ENCODE measurements at places on chromosomes 12 and 14.

DNA sequence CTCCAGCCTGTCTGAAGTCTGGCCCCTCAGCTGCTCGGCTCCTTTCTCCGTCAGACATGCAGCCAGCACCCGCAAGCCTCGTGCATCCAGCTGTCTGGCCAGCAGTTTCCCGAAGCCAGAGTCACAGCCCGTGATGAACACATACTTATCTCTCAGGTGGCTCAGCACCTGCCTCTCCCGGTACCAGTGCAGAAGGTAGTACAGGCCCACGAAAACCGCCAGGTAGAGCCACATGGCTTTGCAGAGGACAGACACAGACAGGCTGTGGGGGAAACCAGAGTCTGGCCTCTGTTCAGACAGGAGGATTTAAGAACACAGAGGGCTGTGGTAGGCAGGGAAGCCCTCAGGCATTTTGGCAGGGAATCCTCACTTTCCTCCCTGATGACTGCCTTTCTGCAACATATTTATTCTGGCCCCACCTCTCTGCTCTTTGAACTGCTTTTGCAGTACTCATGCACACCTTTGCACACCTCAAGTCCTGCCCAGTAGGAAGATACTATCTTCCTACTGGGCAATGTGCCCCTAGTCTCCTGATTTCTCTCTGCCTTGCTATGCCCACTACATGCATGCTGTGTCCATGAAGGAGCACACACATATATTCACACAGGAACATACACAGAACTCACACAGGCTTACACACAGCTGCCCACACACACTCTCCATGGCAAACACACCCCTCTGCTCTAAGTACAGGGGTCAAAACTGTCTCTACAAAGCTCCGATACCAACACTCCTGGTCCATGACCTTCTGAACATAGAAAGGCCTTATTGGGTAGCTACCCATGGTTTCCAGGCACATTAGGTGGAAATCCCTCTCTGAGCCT, at the start of gene RDH16:
TSS of gene RDH16 (minus strand) at position 380 of the 824 bp plus-strand sequence. CDS start at position 234, 146 bp downstream.
- peak; percentile 4 for DNase-seq

DNA sequence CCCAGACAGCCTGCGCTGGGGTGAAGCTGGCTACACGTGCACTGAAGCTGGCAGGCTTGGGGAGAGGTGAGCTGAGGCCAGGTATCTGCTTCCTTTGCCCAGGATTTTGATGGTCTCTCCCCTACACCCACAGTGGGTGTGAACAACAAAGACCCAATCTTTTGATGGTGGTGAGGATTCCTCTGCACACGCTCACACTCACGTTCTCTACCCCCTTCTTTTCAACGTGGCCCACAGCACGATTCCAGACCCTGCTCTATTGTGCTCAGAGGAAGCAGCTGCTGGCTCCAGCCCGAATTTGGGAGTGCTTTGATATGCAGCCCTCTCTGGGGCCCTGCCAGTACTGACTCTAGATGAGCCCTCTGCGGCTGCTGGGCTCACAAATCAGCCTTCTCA, 4.9 kb downstream of the CD9 start:
- no peak for DNase-seq

- no peak for DNase-seq
Measured at GRCh38 chr12:12788131-12788530, 2.7 kb downstream of the APOLD1 start.

- DNase-seq = no peak
Measured at GRCh38 chr12:1830981-1831963, 10.9 kb downstream of the LRTM2 start.

DNA sequence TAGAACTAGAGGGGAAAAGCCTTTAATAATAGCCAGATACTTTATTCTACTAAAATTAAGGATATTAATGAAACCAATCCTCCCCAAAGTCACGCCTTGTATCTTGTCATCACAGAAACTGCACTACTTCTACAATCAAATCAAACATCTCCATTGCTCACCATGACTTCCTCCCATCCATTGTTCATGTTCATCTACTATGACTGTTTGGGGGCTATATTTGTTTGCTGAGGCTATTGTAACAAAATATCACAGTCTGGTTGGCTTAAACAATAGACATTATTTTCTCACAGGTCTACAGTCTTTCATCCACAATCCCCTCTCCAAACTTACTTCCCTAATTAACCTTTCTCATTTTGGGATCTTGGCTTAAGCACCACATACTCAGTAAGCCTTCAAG, 193.6 kb upstream of the FSCB start:
- no peak for DNase-seq

GRCh38 chr12:113418213-113418879, 3.8 kb upstream of the SDSL start:
- no peak for DNase-seq

GRCh38 chr14:89013098-89013504, 188.7 kb downstream of the TTC8 start:
- DNase-seq = no peak

DNA sequence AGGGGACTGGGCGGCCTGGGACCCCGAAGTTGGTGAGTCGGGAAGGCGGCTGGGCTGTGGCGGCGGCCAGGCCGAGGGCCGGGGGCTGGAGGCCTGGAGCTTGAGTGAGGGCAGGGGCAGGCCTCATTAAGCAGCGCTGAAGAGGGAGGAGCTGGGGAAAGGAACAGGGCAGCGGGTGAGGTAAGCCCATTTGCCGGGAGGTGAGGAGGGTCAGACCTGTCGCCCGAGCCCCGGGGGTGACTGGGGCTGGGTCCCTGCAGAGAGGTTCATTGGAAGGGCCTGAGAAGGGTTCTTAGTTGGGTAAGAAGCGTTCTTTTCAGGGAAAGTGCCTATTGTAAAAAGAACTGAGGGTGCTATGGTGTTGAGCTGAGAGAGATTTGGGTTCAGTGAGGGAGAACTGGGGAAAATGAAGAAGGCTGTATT, 441 bp downstream of the RAB5B start:
- DNase-seq = no peak

- peak; percentile 80 for DNase-seq
Measured at GRCh38 chr12:6195665-6196535, 4.3 kb upstream of the CD9 start.

DNA sequence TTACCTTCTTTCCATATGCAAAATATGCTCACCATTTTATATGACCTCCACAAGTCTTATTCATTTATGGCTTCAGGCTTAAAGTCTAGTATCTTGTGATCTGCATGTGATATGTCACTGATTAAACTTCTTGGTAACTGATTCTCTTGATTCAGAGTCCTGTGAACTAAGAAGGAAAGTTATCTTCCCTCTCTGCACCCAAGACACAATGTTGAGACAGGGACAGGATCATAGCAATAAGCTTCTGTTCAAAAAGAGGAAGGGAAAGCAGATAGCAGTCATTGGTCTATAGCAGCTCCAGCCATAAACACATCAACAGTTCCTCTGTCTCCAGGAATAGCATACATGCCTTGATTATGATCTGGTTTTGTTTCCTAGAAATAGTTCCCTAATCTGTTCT, 103.1 kb downstream of the UNC79 start:
- no peak for DNase-seq

- peak; percentile 41 for DNase-seq
Measured at GRCh38 chr12:54251667-54252284, 28.1 kb downstream of the CBX5 start.

DNA sequence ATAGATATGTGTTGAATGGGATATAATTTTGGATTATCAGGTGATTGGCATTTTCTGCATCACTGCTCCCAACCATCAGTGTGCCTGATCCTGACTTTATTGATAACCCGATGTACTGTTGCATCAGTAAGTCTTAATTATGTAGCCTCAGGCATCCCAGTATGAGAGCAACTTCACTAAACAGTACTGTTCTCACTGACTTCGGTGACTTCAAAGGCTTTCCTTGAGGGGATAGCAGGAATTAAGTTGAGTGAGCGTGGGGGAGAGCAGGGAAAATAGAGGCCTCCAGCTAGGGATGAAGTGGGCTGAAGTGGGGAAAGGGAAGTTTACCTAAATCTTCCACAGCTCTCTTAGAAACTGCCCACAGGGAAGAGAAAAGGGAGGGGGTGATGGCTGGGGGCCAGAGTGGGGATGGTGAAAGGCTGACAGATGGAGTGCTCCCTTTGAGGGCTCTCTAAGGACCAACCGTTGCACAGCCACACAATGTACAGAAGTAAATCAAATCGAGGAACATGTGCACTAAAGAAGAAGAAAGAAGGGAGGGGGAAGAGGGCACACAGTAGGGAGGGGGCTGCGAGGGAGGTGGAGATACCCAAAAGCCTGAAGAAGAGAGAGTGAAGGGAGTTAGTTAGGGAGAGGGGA, 10.7 kb upstream of the NEUROD4 start:
- no peak for DNase-seq

DNA sequence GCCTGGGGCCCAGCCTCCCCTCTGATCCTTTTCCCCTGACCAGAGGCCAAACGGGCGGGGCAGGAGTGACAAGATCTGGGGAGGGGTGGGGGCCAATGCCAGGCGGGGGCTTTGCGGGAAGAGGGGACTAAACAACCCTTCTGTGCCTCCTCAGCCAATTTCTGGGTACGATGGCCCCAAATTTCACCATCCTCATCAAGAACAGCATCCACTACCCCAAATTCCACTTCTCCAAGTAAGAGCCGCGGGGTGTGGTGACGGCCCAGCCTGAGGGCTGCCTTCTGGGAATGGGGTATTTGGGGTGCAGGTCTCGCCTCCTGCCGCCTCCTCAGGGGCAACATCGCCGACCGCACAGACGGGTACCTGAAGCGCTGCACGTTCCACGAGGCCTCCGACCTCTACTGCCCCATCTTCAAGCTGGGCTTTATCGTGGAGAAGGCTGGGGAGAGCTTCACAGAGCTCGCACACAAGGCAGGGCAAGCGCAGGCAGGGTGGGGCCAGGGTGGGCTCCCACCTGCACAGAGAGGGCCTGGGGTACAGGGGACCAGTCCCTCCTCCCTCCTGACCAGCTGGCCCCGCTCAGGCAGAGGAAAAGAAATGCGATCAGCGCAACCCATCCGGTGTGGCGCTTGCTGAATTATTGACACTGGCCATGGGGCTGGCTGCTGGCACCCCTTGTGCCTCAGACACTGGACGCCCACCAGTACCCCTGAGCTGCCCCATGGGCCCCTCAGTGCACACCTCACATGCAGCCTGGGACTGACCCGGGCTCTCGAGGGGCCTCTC, 1.7 kb downstream of the P2RX2 start:
- DNase-seq = no peak

DNA sequence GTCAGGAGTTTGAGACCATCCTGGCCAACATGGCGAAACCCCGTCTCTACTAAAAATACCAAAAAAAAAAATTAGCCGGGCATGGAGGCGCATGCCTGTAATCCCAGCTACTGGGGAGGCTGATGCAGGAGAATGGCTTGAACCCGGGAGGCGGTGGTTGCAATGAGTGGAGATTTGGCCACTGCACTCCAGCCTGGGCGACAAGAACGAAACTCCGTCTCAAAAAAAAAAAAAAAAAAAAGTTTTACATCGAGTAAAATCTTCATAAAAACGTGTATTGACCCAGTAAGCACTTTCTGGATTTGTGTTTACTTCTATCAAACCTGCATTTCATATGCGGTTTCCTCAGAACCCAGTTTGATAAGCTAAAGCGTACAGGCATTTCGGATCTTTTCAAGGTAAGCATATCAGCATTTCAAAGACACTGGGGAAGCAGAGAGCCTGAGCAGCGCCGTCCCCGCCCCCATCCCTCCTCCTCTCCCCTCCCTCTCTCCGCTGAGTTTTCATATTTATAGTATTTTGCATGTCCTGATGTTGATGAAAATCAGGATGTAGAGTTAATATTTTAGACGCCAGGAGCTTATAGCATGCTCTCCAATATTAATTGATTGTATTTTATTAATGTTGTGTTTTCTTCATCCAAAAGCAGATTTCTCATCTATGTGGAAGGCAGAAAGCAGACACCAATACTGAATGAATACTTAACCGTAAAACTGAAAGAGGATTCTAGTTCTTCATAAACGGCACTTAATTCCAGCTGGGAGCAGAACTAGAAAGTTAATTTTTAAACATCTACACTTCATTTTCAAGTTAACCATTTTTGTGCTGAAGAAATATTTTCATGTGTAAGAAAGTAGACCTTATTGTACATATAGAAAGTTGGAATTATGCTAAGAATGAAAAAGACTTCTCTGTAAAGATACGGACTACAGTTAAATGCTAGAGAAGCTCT, 9.2 kb upstream of the HIP1R start:
- DNase-seq = no peak

- no peak for DNase-seq
Measured at GRCh38 chr12:74722709-74723108, 185.1 kb downstream of the ATXN7L3B start.

GRCh38 chr14:28407996-28408395, 358.6 kb upstream of the FOXG1 start:
- no peak for DNase-seq

DNA sequence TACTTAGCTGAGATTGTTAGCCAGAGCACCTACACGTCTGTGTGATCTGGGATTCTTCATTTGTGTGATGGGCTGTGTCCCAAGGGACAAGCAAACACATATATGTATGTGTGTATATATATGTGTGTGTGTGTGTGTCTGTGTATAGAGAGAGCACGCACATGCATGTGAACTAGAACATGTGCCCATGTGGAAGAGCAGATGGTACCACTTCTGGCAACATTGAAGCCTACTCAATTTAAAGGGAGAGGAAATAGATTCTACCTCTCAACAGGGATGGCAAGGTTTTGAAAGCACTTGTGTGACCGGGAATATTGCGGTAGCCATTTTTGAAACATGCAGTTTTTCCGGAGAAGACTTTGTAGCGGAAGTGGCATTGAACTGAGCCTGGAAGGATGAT, 1.4 kb downstream of the TOMM20L start:
- no peak for DNase-seq

DNA sequence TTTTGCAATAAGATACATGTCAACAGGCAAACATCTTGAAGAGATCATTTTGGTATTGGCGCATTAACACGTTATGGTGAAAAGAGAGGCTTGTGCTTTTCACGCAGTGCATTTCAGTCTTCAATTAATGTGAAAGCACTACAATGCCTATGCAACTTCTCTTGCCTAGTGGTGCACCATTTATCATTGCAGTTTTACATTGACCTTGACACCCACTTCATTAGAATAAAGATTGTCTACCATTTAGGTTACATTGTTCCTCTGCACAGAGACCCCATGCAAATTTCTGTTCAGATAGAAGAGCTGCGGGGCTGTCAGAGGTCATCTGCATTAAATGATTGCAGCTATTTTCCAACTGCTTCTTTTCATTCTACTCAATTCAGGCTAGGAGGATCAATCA, 212.2 kb upstream of the NPAS3 start:
- no peak for DNase-seq

DNA sequence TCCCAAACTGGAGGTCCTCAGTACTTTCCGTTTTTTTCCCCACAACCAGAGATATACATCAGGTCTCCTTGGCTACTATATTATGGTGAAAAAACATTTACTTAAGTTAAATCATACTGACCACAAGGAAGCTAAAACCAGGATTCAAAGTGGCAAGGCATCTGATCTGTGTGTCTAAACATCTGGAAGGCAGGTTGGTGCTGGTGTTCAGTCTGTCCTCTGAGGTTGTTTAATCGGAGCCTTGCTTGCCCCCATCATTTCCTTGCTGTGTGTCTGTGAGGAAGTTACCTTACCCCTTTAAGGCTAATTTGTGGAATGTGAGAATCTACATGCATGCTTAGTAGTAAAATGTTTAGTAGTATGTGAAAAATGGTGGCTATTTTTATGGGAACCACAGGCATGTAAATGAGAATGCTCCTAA, 75.6 kb downstream of the GALNT4 start:
- DNase-seq = no peak
